ENCODE measurements at places on chromosomes 3 and 15.

DNA sequence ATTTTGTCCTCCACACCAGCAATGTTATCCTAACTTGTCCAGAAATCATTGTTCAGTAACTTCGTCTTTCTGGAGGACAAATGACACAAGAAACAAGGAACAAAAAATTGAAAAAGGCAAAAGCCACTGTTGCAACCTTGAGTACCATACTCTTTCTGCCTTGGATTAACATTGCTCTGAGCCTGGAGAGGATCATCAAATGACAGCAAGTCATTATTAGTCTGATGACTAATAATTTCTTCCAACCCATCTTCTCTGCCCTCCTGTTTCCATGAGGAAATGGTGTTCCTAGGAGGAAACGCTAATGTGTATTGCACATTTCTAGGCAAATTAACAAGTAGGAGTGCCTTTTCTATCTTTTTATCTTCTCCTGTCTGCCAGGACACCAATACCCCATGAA is 153.9 kb downstream of the PCCB start:
- DNase-seq: no peak

DNA sequence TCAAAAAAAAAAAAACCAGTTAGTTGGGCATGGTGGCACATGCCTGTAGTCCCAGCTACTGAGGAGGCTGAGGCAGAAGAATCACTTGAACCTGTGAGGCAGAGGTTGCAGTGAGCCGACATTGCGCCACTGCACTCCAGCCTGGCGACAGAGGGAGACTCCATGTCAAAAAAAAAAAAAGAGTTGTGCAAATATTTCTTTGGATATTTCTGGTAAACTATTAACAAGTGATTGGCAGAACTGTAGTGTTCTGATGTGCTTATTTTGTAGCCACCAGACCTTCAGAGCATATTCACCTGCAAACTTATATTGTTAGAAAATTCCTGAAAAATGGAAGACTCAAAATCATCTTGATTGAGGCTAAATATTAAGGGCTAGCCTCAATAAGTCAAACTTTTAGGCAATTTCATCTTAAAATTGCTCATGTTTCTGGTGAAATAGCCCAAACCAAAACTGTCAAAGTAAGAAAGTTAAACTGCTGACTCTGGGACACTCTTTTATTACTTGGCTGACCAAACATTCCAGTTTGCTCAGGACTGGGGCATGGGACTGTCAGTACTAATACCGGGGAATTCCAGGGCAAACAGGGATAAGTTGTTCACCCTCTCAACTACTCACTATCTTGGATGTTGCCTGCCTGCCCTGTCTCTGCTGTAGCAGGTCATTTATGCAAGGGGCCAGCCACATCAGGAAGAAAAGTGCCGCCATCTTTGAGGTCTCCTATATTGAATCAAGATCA is 37.0 kb downstream of the ABHD2 start:
- DNase-seq: no peak

- no peak for DNase-seq
These were observed 1052.8 kb downstream of the NAALADL2 start for GRCh38 chr3:175911937-175912336.

- DNase-seq: no peak
These were observed 101.8 kb downstream of the LRRK1 start for GRCh38 chr15:101020945-101021344.

- DNase-seq: no peak
These were observed 6.5 kb upstream of the AQR start for GRCh38 chr15:34976073-34976472.

GRCh38 chr3:31307131-31307785 is 225.5 kb upstream of the STT3B start:
- DNase-seq: no peak

- no peak for DNase-seq
These were observed 187.2 kb downstream of the SHQ1 start for GRCh38 chr3:72661115-72661457.

- DNase-seq: no peak
These were observed 161.2 kb downstream of the APBA2 start for GRCh38 chr15:29046977-29047376.

DNA sequence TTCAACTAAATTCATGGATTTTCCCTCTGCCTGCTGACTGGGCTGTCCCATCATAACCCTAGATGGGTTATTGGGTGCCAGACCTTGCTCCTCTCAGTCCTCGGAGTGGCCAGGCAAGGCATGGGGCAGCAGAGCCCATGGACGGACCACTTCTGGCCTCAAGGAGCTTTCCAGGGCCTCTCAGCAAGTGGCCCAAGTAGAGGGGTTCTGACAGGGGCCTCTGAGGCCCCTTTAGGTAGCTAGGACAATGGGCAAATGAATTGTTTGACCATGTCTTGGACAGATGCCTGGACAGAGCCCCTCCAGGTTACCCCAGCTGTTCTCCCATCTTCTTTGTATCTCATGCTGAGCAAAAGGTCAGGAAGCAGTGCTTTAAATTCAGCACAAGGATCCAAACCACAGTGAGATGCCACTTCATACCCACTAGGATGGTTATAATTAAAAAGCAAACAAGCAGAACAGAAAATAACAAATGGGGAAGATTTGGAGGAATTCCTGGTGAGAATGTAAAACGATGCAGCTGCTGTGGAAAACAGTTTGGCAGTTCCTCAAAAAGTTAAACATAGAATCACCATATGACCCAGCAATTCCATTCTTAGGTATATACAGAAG is 61.6 kb downstream of the SPSB4 start:
- DNase-seq: no peak

DNA sequence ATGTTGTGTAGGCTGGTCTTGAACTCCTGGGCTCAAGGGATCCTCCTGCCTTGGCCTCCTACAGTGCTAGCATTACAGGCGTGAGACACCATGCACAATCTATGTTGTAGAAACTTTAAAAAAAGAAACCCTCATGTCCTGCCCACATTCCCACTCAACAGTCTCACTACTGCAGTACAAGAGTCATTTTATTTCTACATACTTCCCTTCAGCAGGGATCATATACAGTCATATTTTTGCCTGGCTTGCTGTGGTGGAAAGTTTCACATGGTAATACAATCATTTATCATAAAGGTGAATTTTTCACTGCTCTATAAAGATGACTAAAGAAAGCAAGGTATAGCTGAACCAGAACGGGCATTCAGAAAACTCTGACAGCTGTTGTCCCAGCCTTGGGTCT is 53.8 kb upstream of the PIK3CB start:
- DNase-seq: no peak

GRCh38 chr3:29683018-29683993 is 402.4 kb downstream of the RBMS3 start:
- DNase-seq: no peak

DNA sequence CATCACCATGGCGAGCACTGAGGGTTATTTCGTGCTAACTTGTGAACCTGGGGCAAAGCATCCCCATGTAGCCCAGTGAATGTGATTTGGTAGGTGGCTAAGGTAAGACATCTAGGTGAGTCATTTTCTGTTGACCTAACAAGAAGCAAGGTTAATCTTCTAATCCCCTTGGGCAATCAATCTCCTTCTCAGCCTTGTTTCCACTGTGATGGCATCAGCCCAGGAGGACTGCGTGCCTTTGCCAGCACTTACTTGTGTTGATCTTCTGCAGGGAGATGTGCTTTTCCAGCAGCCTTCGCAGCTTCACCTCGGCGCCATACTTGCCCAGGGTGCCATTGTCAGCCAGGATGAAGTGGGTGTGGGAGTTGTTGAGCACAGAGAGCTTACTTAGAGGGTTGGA is 35.7 kb downstream of the TRPM1 start:
- no peak for DNase-seq

DNA sequence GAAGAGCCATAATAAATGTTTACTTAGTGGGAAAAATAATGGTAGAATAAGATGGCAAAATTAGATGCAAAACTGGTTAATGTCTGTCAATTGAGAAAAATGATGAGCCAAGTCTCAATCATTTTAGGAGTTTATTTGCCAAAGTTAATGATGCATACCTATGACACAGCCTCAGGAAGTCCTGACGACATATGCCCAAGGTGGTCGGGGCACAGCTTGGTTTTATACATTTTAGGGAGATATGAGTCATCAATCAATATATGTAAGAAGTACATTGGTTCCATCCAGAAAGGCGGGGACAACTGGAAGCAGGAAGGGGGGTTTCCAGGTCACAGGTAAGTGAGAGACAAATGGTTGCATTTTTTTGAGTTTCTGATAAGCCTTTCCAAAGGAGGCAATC is 31.5 kb downstream of the CLEC3B start:
- no peak for DNase-seq

Data from GM12891 (cell line).